GM18507 (cell line): ENCODE measurements at places on chromosomes 7 and 10.

- no peak for DNase-seq
These were observed 11.1 kb upstream of the PARD3 start for GRCh38 chr10:34826221-34826620.

DNA sequence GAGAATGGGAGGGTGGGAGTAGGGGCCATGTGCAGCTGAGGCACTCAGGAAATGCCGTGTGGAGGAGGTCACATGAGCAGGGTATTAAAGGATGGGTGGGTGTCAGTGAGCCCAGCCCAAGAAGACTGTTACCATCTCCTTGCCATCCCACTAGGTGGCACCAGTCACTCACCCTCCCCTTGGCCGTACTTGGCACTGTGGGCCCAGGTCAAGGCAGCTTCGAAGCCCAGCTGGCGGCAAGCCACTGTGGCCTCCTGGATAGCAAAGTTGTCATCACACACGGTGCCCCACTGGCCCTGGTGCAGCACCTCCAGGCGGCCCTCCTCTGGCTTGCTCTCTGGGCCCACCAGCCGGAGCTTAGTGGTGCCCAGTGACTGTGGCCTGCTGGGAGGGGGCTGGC is 5.4 kb downstream of the LOXL4 start:
- DNase-seq = no peak

DNA sequence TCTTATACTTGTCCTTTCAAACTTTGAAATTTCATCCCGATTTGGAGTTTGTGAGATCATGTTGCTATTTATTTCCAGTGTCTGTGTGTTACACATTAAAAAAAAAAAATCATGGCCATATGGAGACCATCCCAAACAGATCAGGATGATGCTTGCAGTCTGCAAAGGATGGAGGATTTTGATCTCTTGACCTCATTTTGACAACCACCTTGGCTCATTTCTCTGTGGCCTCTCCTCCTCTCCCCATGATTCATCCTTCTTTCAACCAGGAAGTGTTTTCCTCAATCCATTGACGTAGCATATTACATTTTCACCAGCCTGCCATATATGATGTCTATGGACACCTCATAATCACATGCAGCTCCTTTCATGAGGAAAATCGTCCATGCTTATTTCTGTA is 68.9 kb upstream of the INSYN2A start:
- DNase-seq = no peak

DNA sequence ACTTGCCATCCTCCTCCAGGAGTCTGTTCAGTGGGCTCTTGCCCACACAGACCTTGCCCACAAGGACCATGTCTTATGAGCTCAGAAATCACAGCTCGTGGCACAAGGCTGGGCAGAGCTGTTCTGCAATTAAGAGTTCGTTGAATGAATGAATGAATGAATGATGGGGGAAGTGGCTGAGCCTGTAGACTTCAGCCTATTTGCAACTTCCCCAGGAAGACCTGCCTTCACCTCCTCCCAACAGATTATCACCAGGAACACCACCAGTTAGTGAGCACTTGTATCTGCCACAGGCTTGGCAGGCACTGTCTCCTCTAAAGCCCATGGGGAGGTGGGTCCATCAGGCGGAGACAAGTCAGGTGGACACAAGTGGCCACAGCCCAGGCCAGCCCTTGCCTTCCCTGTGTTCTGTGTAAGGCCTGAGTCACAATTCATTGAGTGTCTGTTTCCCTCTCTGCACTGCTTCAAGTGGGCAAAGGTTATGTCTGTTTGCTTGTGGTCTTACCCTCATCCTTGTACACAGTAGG is 1.8 kb upstream of the FGF8 start:
- DNase-seq = no peak

GRCh38 chr10:1509011-1509530 is 228.3 kb downstream of the ADARB2 start:
- no peak for DNase-seq

- DNase-seq = no peak
These were observed 65.0 kb downstream of the PIP4K2A start for GRCh38 chr10:22649390-22649841.

DNA sequence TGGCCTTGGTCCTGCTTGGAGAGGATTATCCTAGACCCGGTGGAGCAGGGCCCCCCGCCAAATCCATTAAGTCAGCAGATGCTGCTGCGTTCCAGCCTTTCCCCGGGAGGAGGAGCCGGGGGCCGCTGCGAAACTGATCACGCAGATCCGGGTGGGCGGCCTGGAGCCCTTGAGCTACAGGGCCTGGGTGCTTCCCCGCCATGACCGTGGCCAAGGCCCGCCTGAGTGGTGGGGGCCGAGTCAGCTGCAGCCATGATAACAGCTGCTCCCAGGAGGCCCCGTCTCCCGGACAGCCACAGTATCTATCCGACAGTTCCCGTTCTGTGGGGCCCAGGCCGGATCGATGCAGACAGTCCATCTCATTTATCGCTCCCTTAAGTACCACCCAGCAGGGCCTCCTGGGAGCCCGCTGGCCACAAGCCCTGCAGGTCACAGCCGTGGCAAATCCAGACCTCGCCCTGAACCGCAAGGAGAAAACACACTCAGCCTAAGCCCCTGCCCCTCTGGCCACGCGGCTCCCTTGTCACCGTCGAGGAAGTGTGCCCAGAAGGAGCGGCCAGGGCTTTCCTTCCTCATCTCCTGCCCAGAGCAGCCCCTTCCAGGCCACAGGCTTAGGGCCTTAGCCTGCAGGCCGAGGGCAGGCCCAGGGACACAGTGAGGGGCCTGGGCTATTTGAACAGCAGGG is 34.4 kb upstream of the SLC29A4 start:
- DNase-seq = no peak

GRCh38 chr7:106864298-106865081 is 592 bp upstream of the PIK3CG start:
- DNase-seq = no peak

DNA sequence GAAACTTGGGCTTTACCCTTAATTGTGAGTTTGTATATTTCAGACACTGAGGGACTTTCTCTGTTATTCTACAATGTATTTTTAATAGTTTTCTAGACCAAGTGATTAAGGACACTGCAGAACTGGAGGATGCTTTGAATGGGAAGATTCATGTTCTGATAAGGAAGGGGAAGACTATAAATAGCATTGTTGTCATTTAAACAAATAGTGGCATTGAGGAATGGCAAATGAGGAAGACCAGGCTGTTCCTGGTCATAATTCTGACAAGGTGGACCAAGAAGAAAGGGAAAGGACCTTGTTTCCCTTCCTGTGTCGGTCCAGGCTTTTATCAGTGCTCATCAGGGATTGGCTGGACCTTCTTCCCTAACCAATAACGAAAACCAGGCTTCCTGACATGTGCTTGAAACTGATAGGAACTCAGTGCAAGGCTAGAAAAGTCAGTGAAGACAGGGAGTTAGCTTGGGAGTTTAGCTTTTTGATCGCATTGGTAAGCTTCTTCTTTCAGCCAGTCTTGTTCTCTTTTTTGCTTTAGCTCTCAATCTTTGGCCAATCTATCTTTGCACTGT is 116.2 kb downstream of the ITGA8 start:
- no peak for DNase-seq

DNA sequence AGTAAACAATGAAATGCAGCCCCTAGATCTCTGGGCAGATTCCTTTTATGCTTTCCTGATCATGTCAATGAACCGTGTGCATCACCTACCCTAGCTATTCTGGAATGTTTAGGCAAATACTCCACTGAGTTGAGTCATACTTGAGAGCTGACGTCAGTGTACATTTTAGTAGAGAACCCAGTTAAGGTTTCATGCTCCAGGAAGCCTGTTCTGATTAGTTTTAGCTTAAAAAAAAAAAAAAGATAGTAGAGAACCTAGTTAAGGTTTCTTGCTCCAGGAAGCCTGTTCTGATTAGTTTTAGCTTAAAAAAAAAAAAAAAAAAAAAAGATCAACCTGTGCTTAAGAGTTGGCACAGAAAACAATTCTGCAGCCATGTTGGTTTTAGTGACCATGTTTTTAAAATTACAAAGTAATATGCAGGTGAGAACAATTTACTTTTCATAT is 3.7 kb upstream of the MCU start:
- no peak for DNase-seq

GRCh38 chr7:32001948-32002347 is 68.3 kb downstream of the PDE1C start:
- DNase-seq = no peak

DNA sequence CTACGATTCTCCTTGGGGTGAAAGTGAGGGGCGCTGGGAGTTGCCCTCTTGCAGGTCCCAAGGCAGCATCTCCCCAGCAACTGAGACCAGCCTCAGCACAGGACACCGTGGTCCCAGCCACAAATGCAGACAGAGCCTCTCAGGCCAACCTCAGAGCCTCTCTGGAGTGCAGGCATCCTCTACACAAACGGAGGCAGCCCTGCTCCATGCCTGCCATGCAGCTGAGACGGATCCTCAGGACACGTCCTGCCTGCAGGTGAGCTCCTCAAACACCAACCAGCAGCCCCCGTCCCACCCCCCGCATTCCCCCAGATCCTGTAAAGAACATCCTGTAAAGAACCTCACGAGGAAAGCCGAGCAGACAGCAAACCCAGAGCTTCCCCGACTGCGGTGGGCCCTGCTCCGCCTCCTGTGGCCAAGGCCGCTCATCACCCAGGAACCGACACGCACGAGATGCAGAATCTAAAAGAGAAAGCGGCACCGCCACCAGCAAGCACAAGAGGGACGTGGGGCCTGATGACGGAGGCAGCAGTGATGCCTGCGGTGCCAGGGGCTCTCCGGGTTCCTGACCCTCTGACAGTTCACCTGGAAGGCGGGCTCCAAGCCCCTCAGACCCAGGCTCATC is 186.9 kb downstream of the PTPRN2 start:
- DNase-seq = no peak

- no peak for DNase-seq
These were observed 50.5 kb downstream of the MRC1 start for GRCh38 chr10:17859492-17860156.

- no peak for DNase-seq
These were observed 23.1 kb downstream of the KCP start for GRCh38 chr7:128887169-128888038.

DNA sequence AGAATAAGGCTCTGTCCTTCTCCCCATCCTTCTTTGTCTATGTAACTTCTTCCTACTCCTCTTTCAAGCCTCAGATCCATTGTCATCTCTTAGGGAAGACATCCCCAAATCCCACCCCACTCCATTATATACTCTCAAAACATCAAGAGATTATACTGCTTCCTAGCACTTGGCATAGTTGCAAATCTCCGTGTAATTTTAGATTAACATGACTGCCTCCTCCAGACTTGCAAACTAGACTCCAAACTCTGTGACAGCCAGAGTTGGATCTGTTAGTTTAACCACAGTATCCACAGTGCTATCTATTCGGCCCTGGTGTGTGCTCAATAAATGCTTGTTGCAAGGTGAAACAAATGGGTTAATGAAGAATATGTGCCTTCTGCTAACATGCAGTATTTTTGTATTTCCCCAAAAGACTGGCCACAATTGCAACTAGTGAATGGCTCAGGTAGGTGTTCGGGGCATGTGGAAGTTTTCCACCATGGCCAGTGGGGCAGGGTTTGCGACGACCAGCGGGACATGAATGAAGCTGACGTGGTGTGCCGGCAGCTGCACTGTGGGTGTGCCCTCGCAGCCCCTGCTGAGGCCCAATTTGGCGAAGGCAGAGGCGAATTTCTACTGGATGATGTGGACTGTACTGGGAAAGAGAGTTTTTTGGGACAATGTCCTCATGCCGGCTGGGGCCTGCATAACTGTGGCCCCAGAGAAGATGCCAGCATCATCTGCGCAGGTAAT is 34.5 kb upstream of the C10orf120 start:
- DNase-seq = no peak

- DNase-seq = no peak
These were observed 1.0 kb downstream of the AP1S1 start for GRCh38 chr7:101155303-101155702.

GRCh38 chr7:42972699-42973500 is 40.7 kb downstream of the MRPL32 start:
- no peak for DNase-seq

DNA sequence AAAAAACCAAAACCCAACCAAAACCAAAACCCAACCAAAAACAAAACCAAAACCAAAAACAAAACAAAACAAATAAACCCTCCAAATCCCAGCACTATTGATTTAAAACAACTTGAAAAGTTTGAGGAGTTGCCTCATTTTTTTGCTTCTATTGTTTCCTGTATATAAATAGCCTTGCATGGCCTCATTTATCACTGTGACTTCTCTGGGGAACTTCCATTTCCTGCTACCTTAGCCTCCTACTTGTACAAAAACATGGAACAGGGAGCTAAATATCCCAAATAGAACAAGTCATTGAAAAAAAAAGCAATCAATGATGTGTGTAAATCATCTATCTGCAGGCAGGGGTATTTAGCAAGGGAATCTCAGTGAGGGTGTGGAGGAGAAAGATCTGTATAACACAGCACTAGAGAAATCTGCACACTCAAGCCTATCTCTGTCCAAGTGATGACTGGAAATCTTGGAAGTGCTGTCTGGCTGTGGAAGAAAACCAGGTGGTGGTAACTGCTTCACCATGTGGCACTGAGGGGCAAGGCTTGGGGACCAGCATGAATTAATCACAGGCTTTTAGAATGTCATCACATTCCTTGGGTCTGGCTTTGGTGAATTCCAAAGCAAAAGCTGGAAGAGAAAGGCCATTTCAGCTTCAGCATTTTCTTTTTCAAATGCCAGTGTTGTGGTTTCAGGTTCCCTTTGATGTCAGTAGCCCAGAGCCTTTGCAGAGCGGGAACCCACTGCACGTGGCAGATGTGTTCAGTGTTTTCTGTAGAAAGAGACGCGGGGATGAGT is 349.5 kb upstream of the ZNF32 start:
- no peak for DNase-seq

DNA sequence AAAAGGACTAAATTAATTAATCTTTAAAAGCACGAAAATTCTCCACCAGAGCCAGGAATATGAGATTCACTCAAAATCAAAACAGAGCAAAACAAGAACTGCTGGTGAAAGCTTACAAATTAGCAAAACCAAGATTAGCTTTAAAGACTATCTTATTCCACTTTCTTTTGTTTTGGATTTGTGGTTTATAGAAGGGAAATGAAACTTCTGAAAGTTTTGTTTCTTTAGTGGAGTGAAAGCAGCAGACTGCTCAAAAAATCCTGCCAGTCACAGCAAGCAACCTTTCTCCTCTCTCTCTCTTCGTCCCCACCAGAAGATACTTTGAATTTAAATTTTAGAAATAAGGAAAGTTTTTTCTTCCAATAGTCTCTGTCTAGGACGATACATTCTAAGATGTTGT is 7.8 kb downstream of the ACTA2 start:
- no peak for DNase-seq

DNA sequence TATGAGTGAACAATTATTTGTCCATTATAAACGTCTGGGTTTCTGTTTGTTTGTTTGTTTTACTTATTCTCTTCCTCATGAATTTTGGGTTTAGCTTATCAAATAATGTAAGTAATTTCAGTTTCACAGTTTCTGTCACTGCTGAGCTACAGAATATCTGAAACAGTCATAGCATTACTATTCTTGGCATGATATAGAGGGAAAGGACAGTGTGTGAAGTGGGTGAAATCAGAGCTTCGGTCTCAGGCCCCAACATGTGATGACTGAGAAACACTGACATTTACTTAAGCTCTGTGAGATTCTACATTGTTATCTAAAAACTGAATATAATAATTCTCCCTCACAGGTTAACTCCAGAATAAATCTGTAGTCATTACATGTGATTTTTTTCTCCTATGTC is 8.8 kb upstream of the OR6V1 start:
- no peak for DNase-seq

GRCh38 chr7:31583942-31584341 is 70.1 kb downstream of the ITPRID1 start:
- DNase-seq = no peak

- no peak for DNase-seq
These were observed 33.7 kb downstream of the ZMIZ1 start for GRCh38 chr10:79102498-79102874.
